CD4-positive, alpha-beta T cell treated with Interleukin-10 for 1 hour (primary cell): ENCODE measurements at places on chromosomes 7 and 10.

DNA sequence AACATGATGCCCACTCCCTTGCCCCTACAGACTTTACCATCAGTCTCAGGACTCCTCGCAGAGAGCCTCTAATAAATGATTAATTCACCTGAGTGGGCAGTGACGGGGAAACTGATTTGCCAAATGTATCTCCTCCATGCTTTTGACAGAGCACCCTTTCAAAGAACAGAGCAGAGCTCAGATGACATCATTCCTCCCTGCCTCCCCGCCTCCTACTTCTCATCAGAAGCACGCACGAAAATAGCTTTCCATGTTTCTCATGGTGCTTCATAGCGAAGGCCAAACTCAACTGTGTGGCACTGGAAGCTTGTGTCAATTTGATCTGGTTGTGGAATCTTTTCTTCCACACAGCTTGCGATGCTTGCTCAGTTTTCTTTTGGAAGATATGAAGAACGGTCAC is 442.5 kb downstream of the RPS24 start:
- no peak for DNase-seq

DNA sequence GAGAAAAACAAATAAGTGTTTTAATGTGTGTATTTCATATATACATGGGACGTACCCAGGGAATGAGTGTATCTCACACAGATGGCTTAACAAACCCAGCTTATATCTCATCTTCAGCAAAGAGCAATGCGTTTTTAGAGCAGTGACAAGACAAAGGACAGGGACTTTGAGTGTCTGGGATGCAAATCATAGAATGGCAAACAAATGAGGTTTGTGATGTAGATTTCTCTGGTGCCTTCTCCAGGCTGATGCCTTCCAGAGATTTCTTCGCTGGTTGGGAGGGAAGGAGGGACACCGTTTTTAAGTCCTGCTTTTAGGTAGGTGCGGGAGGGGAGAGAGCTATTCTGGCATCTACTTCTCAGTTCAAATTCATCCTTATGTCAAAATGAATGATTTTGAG is 16.6 kb downstream of the LANCL2 start:
- DNase-seq, result no peak

- DNase-seq, result no peak
Observed at GRCh38 chr10:91604553-91605534, 28.0 kb downstream of the PPP1R3C start.

GRCh38 chr10:116183733-116184511 is 89.1 kb downstream of the GFRA1 start:
- DNase-seq, result no peak

DNA sequence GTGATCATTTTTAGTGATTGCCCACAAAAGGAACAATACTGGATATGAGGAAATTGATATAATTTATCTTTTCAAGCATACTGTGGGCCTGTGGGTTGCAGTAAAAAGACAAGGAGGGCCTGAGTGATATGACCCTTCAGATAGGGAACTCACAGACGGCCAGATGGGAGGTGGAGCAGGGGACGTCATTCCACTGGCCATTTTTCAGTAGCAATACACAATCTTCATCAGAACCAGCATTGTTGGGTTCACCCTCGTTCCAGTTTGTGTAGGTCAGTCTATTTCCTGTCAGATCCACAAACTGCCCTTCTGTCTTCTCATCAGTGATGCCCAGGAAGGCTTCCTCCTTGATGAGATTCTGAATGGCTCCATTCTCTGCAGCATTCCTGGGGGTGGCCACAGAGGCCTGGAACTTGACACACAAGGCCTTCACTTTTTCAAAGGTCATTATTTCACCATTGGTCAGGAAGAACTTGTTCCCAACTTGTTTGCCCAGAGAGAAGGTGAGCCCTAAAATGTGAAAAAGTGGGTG is 4.5 kb downstream of the MBL2 start:
- no peak for DNase-seq

- no peak for DNase-seq
Observed at GRCh38 chr7:104414216-104414615, 85.8 kb downstream of the LHFPL3 start.

DNA sequence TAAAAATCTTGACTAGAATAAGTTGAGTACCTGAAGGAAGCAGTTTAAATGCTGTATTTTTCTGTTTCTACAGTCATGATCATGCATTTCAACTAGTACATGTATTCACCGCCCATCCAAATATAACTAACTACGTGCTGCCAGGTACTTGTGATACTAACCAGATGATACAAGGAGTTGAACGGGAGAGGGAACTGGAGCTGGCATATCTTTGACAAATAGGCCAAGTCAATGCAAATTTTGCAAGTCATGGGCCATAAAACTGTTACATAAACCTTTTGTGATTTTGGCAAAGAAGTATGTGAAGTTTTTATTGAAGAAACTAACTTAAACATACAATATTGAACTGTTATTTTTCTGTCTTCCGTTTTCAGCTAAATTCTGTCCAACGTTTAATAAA is 14.5 kb downstream of the NUP42 start:
- no peak for DNase-seq

- DNase-seq, result no peak
Observed at GRCh38 chr10:11560076-11560709, 51.3 kb downstream of the USP6NL start.

GRCh38 chr7:2273866-2274265 is 31.8 kb downstream of the NUDT1 start:
- DNase-seq, result no peak

DNA sequence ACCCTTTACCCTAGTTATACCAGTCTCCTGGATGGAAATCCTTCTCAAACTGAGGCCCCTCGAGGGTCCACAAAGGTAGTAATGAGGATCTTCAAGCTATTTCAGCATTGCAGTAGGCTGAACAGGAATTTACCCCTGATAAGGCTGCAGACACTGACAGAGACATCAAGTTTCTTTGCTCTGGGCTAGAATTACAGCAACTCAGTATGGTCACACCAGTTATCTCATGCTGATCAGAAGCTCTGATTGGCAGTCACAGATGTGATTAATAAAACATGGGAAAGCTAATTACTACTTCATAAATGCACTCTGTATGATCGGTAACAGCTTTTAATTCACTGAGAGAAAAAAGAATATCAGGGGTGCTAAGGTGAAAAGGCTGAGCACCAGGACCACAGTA is 30.6 kb downstream of the FAM204A start:
- DNase-seq, result no peak

DNA sequence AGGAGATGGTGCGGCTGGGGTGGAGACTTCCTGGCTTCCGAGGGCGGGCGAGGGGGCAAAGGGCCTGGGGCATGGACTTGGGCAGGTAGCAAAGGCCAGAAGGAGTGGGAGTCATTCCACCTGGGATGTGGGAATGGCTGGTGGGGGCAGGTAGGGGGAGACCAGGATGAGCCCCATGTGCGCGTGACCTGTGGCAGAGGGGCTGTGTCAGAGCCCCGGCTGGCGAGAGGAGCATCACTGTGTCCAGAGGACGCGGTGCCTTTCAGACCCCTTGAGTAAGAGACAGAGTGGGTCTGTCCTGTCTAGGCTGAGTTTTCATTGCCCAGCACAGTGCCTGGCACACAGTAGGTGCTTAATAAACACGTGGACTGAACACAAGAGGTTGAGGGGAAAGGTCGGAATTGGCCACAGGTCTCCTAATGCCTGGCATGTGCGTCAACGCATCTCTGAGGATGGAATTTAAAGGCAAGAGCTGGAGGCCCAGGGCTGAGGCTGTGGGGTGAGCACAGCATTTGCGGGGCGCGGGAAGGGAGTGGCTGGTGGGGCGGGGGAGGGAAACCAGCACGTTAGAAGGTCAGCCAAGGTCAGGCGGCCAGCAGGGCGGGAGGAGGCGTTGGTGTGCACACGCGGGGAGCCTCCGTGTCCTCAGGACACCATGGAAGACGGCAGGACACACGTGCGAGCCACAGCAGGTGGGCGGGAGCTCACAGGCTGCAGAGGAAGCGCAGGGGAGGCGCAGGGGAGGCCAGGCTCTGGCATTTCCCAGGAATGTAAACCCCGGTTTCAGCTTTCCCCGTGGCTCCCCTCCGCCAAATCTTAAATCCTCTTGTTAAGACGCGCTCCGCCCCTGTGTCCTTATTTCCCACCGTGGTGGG is 51.8 kb downstream of the CUX1 start:
- DNase-seq, result no peak

- no peak for DNase-seq
Observed at GRCh38 chr10:22226599-22226998, 8.8 kb upstream of the EBLN1 start.

DNA sequence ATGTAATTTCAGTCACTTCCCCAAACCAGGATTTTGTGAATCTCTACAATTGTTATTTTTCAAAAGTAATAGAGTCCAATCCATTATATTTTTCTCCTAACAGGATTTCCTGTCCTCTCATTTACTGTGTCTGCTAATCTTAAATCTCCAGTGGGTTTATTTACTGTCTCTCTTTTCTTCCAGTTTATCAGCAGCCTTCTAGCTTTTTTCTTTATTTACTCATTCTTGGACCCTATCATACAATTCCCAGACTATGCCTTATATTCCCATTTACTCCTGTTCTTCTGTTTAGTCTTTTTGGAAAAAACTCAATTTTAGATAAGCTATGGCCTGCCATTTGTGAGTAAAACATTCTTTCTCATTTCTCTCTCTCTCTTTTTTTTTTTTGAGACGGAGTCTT is 94.7 kb downstream of the STK31 start:
- no peak for DNase-seq

- DNase-seq, result no peak
Observed at GRCh38 chr7:64947252-64948000, 43.4 kb downstream of the ZNF117 start.

GRCh38 chr7:32206488-32206887 is 136.3 kb upstream of the PDE1C start:
- no peak for DNase-seq

- no peak for DNase-seq
Observed at GRCh38 chr10:51112013-51112412, 37.7 kb downstream of the PRKG1 start.
